ENCODE measurements at places on chromosomes 2 and 18. TPM values are rescaled to one million over a fixed set of nuclear protein-coding genes. Genes with fewer than 3 reads are reported as not detected.

The NPPC gene
- 16.1 TPM for total RNA-seq

The FKBP1B gene
- 3.1 TPM for total RNA-seq

DNA sequence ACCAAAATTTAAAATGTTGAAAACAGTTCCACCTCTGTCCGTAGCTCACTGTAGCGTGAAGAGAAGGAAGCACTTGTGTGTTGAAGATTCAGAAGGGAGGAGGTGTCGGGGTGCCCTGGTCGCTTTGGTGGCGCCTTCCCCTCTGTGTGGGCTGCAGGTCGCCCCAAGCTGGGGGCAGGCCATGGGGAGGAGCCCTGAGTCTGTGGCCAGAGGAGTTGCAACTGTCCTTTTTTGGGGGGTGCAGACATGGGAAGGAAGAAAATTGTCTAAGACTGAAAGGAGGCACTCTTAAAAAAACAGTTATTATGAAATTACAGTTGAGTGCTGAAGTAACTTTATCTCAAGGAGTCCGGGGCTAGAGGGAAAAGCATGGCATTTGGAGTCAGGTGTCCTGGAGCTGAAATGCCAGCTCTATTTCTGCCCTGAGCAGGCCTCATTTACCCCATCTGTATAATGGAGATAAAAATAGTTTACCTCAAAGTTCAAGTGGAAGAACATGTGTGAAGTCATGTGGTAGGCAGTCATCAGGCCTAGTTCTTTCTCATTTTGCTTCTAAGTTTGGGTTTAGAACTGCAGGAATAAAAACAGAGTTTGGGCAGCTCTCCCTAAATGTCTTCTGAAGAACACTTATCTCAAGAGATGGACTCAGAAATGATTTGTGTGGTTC, 82.1 kb downstream of the RNF144A start:
- no peak for DNase-seq

DNA sequence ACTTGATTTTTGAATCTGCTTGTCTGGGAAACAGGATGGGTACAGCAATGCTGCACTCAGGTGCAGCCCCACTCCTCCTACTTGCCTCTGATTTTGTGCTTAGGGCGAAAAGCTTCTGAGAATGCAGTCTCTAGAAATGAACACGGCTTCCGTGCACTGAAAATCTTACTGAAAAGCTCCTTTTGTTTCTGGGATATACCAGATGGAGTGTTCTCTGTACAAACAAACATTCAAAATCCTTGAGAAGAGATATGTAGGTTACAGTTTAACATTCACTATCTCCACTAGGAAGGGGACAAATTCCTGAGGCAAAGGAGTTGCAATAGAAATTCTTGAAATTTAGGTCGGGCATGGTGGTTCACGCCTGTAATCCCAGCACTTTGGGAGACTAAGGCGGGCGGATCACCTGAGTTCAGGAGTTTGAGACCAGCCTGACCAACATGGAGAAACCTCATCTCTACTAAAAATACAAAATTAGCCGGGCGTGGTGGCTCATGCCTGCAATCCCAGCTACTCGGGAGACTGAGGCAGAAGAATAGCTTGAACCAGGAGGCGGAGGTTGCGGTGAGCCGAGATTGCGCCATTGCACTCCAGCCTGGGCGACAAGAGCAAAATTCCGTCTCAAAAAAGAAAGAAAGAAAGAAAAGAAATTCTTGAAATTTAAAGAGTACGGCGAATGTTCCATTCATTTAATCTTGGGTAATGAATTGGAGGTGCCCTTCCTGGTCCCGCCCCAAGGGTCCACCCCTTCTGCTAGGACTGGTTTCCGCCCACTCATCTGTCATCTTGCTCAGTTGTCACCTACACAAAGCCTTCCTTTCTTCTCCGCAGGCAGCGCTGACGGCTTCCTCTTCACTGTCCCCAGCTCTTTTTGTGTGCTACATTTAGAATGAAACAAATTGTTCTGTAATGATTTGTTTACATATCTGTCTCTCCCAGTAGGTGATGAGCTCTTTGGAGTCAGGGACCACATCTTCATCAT, 92.4 kb downstream of the SOCS6 start:
- DNase-seq: no peak

The RPIA gene
- total RNA-seq: 15.8 TPM

- no peak for DNase-seq
Measured at GRCh38 chr18:79459946-79460480, 64.3 kb downstream of the NFATC1 start.

DNA sequence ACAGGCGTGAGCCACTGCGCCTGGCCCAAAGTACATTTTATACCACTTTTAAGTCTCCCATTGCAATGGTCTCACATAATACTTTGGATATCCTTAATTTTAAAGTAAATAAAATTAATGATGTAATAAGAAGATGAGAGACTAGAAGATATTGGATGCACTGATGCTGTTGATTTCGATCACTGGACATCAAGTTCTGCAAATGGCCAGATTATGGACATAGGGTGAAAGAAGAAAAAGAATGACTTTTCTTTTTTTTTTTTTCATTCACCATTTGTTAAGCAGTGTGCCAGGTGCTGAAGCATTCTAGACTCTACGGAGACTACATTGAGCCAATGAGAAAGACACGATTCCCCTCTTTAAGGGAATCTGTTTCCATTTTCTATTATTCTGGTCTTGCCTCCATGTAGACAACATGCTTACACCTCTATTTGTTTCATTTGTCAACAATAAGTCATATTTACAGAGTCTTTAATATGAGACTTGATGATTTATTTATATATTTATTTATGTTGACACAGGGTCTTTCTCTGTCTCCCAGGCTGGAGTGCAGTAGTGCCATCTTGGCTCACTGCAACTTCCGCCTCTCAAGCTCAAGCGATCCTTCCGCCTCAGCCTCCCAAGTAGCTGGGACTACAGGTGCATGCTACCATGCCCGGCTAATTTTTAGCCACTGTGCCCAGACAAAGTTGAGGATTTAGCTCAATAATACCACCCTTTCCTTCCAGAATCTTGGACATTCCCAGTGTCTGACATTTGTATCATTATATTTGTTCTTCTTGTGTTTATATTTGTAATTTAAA, 23.7 kb downstream of the FN1 start:
- DNase-seq: no peak

DNA sequence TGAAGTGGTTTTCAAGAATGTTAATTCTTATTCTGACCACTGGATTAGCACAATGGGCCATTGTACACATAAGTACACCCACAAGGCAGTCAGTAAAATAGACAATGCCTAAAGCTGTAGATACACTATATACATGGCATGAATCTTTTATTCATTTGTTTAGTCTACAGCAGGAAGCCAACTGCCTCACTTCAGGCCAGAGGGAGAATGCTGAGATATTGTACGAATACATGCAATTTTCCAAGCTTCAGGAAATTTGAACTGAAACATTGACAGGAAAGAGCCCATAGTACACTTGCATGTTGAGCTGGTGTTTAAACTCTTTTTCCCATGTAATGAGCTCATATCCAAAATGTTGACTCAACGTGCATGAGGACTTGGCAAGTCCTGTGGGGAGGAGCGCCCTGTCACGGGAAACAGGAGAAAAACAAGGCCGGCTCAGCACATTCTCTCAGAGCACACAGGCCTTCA, 111.6 kb upstream of the CYP1B1 start:
- DNase-seq: peak; percentile 80

GRCh38 chr2:96407041-96407918, 71.7 kb downstream of the NCAPH start:
- DNase-seq: peak; percentile 75

DNA sequence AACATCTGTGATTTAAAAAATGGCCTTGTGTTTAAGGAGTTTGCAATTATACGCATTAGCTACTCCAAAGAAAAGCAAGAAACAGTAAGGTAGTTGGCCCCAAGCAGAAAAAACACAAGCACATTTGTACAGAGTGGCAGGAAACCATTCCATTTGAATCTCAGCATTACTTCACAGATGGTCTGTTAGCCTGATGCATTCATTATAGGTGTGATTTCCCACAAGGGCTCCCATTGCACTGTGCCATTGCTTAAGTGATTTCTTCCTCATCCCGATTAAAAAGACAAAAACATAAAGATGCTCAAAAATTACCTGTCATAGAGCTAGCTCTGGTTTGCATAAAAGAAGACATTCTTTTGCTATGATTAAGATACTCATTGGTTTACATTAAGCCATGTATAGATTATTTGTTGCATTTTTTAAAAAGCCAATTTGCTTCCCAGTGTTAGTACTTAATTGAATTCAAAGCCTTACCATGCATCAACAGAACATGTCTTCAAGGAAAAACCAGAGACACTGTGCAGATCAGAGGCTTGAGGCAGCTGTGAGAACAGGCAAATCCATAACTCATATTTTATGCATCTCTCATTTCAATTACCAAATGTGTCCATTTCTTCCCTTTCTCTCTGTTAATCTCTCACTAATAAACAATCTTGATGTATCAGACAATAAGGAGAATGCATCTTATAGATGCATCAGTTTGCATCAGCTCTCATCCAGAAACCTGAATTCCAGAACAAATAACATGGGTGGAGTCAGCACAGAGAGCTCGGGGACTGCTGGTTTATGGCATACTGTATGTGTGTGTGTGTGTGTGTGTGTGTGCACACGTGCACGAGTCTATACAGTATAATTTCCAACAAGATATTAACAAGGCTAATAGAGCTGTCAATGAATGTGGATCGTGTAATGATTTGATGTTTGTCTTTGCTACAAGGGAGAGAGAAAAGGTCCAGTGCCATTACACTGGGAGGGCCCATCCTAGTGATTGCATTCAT, 558.6 kb upstream of the HS6ST1 start:
- DNase-seq: no peak

The ANO7 gene
- 0.81 TPM for total RNA-seq

- DNase-seq: no peak
Measured at GRCh38 chr2:172293952-172294351, 133.4 kb upstream of the ITGA6 start.

DNA sequence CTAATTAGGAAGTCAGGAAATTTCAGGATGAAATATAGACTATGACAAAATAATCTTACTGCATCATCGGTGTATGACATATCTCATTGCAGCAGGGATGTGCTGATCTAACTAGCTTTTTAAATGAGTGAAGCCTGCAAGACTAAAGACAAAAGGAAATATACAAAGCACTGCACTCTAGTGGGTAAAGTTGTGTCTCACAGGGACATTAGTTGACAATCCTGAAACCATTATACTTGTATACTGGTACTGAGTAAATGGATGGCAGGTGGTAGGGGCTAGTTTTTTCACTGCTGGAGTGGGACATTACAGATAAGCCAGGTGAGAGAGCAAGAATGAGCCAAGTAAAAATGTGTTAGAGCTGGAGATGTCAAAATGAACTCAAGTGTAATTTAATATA, 317.5 kb upstream of the RAB6C start:
- no peak for DNase-seq

The SPR gene
- total RNA-seq: 52.4 TPM

GRCh38 chr18:44062345-44062744, 618.3 kb upstream of the SETBP1 start:
- no peak for DNase-seq

GRCh38 chr18:3454365-3455089, 4.6 kb downstream of the TGIF1 start:
- DNase-seq: no peak

The KCNS3 gene
- total RNA-seq: 4.5 TPM

DNA sequence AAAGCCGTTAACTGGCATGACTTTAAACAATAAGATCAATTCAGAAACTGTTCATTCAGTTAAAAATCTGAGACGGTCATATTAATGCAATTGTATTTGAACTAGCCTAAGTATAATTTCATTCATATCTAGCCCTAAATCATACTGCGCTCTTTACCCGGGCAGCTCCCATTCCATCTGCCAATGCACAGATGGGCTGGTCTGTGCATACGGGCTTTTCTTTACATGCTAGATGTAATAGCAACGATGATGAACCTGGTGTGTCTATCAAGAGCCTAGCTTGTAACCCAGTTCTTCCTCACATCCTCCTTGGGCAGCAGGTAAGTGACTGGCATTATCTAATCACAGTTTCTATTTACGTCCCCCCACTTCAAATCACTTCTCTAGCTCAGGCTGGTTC, 631.5 kb upstream of the KLHL29 start:
- no peak for DNase-seq

- DNase-seq: no peak
Measured at GRCh38 chr2:154459286-154459685, 239.2 kb upstream of the KCNJ3 start.

DNA sequence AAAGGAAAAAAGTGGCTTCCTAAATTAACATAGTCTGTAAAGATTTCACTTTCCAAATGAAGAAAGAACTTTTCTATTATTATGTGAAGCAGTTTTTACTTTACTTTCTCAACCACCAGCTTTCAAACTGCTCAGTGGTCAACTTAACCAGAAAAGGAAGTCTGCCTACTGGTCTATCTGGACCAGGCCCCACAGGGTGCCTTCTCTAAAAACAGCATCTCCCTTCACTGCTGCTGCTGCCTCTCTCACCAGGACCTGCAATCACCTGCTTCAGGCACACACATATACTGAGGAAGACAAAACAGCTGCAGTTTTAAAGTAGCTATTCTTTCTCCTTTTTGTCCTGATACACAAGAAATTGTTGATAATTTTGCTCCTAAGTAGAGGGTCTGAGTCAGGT, 221.3 kb upstream of the DCC start:
- no peak for DNase-seq

GRCh38 chr2:238847419-238847801, 475 bp upstream of the TWIST2 start:
- DNase-seq: no peak

DNA sequence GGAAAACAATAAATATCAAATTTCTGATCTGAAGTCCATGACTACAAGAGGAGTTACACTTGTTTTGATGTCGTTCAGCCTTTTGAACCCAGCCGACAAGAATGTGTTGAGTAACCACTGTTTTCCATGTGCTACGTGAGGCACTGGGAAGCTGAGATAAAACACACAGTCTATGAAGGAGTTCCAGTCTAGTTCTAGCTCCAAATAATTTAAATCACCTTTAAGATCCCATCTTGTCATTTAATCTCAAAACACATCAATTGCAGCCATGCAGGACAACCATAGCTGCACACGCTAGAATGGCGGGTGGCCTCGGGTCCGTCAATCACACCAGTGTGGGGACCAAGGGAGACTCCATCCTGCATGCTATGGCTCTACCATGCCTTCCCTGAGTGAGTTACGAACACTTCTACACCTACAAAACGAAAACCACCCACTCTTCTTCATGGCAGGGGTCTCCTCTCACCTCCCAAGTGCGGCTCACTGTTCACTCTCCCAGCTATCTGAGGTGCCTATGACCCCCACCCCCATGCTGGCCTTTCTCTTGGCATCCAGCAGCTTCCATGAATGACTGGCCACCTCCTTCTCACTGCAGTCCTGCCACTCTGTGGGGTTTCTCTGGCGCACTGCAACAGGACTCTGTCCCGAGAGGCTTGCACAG, 3.8 kb downstream of the FHL2 start:
- no peak for DNase-seq

- no peak for DNase-seq
Measured at GRCh38 chr18:3661989-3662388, 212.0 kb downstream of the TGIF1 start.

The EPB41L3 gene
- total RNA-seq: 10.5 TPM

Data from Right ventricle myocardium inferior (tissue), 1 donor.